Brain microvascular endothelial cell (primary cell): ENCODE measurements at places on chromosomes 6 and 20.

GRCh38 chr6:72560721-72561593, 60.9 kb upstream of the KCNQ5 start:
- DNase-seq, result peak; percentile 6

DNA sequence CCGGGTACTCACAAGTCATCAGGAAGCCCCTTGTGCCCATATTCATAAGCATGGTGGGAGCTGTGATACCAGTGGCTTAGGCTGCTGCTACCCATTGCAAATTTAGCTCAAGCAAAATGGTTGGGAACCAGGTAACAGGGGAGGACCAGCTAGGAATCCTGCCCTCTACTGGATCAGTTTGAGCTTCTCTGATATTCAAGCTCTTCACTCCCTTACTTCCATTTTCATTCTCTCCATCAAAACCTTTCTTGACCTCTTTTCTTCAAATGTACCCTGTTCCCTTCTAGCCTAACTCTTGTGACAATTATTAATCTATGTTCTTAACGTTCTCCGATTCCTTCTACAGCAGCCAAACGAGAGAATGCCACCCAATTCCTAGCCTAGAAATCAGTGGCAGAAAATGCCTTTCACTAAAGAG, 9.7 kb downstream of the NOL7 start:
- DNase-seq, result peak; percentile 27

- no peak for DNase-seq
These were observed 1.9 kb downstream of the RNF39 start for GRCh38 chr6:30073489-30074235.

DNA sequence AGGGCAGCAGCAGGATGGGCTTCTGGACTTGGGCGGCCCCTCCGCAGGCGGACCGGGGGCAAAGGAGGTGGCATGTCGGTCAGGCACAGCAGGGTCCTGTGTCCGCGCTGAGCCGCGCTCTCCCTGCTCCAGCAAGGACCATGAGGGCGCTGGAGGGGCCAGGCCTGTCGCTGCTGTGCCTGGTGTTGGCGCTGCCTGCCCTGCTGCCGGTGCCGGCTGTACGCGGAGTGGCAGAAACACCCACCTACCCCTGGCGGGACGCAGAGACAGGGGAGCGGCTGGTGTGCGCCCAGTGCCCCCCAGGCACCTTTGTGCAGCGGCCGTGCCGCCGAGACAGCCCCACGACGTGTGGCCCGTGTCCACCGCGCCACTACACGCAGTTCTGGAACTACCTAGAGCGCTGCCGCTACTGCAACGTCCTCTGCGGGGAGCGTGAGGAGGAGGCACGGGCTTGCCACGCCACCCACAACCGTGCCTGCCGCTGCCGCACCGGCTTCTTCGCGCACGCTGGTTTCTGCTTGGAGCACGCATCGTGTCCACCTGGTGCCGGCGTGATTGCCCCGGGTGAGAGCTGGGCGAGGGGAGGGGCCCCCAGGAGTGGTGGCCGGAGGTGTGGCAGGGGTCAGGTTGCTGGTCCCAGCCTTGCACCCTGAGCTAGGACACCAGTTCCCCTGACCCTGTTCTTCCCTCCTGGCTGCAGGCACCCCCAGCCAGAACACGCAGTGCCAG, at the start of gene TNFRSF6B:
Gene TNFRSF6B (plus strand): TSS at position 25 of the 729 bp plus-strand sequence. CDS start 116 bp downstream, at position 141.
- DNase-seq, result no peak

- DNase-seq, result no peak
These were observed 59.0 kb upstream of the TULP4 start for GRCh38 chr6:158253248-158253647.

- peak; percentile 74 for DNase-seq
These were observed 61.5 kb downstream of the TBXT start for GRCh38 chr6:166106076-166106686.

- peak; percentile 31 for DNase-seq
These were observed 41.8 kb upstream of the ARFGEF2 start for GRCh38 chr20:48879612-48880245.

DNA sequence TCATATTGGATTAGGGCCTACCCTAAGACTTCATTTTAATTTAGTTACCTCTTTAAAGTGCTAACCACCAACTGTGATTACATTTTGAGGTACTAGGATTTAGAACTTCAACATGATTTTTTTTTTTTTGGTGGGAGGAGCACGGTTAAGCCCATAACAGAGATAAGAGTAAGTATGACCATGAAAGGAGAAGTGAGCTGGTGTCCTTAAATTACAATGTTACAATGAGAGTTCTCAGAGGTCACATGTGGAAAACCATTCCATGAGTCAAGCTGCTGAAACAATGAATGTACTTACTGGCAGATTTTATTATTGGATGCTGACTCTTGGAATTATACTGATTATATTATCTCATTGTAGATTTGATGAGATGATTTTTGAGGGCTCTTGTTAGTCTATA, 779.3 kb upstream of the CITED2 start:
- no peak for DNase-seq

- peak; percentile 53 for DNase-seq
These were observed 39.3 kb upstream of the OSTM1 start for GRCh38 chr6:108113557-108114519.

GRCh38 chr6:64988148-64988547, 718.9 kb downstream of the EYS start:
- DNase-seq, result peak; percentile 2

- no peak for DNase-seq
These were observed 11.9 kb downstream of the PRR18 start for GRCh38 chr6:166296035-166296883.

DNA sequence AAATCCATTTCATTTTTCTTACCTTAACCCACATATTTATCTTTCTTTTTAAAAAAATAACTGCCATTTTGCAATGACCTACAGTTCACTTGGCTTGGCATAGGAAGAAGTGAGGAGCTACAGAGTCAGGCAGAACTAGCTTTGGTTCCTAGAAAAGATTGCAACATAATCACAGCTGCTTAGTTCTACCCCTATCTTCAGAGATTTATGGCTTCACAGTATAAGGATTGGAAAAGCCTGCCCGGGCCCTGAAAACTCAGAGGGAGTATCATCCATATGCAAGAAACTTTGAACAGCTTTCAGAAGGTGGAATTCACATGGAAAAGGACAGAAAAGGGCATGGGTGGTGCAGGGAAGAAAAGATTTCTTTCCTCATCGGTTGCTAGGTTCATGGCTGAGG, 774.3 kb upstream of the CHD6 start:
- DNase-seq, result no peak

DNA sequence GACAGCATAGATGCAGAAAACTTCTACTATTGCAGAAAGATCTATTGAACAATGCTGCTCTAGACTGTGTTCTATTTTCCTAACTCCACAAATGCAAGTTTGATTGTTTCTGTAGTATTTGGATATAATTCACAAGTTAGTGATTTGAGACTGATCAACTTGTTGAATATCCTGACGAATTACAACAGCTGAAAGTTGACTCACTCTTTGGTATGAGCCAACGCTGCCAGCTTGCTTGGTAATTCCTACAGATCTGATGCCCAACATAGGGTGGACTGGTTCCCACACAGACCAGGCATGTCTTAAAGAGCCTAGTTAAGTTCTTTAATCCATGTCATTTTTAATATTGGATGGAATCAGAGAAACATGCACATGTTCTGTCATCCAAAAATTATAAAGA, 231.0 kb upstream of the RAB32 start:
- DNase-seq, result no peak

DNA sequence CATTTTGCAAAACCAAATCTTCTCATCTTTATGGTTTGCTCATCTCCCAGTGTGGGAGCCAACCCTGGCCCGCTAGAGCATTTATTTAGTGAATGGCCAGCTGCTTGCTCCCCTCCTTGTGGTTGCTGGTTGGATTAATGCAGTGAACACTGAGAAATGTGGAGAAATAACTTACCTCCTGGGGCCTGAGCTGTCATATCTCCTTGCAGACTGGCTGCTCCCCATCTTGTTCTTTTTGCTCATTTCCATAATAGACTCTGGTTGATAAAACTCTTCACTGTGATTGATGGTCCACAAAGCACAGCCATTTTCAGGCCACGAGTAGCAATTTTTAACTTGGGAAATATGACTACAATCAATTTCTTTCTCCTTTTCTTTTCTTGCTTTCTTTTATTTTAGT, 1078.5 kb upstream of the FLRT3 start:
- no peak for DNase-seq

- peak; percentile 63 for DNase-seq
These were observed at the start of gene PHACTR2 for GRCh38 chr6:143677891-143678791. Gene PHACTR2 (plus strand): TSS chr6:143677965. CDS start chr6:143678164, 199 bp downstream.

DNA sequence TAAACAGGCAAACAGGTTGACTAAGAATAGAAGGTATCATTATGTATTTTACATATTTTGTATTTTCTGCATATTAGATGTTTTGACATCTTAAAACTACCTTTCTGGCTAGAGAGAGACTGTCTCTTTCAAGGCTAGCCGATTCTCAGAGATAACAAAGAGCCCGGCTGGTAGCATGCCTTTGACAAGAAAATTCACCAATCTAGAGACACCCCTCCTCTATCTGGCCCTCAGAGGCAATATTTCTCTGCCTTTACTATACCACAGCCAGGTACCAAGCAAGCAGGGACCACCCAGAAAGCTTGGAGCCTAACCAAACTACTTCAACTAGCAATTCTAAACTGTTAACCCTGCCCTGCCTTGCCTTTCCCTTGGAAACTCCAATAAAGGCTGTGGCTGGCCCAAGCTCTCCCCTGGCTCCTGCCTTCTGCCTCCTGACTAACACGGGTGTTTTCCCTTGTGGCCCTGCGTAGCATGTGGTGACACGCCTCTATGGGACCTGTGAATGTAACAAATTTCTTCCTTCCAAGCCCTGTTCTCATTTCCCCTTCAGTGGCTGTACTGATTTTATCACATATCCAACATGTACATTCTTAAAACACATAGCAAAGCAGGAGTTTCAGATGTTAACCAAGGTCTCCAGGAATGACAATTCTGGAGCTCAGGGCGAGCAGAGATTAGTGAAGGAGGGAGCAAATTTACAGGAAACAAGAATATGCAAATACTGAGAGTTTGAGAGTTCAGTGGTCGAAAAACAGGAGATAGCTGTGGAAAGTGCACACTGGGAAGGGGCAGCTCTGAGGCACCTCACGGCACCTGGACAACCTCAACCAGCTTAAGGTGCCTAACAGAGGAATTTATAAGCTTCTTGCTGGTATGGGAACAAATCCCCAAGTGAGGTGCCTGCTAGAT, 120.8 kb downstream of the BACH2 start:
- DNase-seq, result no peak

DNA sequence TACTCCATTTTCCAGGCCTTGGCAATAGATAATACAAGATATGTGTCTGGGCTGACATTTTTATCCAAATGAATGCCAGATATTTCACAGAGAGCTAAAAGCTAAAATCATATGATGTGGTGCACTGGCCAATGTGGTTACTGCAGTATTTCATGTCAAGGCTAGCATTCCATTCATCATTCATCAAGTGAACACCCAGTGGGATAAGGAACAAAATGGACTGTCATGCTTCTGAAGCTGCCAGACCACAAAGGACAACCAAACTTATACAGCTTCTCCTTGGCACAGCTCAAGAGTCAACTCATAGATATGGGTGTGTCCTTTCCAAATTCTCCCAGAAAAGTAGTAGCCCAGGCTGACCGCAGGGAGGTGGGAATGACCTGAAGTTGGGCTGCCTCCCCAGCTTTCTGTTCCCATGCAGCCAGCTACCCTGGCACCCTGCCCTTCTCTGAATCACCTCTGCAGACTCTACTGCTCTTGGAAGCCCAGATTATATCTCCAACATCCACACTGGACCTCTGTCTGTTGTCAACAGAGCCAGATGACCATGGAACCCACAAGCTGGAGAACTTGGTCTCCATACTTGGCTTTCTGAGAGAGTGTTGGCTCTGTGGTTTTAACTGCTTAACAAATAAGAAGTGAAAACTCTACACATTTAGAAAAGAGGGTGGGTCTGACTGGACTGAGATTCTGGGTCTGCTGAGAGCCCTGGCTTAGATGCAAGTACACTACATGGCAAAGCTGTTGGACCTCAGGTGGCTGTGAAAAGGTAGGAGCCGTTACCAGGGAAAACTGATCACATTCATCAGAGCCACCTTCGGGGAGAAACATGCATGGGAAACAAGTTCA, 122.8 kb downstream of the ALDH8A1 start:
- peak; percentile 80 for DNase-seq

DNA sequence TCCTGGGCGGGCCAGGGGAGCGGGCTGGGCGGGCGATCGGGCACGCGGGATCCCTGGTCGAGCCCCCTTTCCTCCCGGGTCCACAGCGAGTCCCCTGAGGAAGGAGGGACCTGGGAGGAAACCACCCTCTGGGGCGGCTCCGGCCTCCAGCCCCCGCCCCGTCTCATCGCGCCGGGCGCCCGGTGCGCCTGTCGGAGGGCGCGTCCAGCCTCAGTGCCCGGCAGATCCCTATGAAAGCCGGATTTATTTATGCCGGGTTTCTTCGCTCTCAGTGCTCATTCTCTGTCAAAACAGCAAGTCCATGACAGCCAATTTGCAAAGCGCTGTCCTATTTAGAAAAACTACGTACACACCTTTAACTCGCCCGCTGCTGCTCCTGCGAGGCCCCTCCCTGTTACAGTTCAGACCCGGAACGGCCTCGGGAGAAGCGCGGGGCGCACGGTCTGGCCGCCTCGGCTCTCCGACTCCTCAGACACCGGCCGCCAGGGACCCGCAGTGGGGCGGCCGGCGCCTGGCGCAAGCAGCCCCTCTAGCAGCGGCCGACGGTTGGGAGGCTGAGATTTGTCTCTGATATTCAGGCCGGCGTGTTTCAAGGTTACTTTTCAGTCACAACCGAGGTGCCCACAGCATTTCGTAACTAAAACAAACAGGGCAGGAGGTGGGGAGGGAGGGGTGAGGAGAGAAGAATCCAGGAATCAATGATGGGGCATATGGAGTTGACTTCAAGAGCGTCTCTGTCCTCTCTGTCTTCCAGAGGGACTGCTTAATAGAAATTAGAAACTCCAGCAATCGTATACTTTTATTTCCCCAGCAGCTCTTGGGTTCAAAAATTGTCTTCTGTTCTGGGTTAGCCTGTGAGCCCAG, 782 bp upstream of the FOXA2 start:
- DNase-seq, result no peak

- DNase-seq, result peak; percentile 65
These were observed 43.7 kb downstream of the CDC5L start for GRCh38 chr6:44431118-44431725.
